T-helper 2 cell treated with Interferon-gamma antibody and Interleukin-4, amounts not matched to agents 5 μg/mL and 100 μg/mL, for 36 hours (primary cell): ENCODE measurements at places on chromosomes 4 and X.

- no peak for DNase-seq
Measured at GRCh38 chrX:46713672-46714490, 45.0 kb downstream of the SLC9A7 start.

DNA sequence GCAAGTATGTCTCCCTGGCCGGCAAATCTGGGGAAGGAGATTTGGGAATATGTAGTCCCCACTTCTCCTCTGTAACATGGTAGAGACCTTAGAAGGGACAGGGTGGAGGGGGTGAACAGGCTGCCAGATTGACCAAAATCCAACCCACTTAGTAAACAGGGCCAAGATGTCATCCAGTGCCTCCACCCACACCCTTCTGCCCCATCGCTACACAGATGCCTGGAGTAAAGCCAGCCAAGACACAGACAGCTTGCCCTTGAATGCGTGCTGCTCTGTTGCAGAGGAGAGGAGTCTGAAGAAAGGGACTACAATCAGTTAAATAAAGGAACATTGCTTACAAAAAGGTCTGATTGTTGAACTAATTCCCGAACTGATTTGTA, 160.1 kb upstream of the LDB2 start:
- no peak for DNase-seq

DNA sequence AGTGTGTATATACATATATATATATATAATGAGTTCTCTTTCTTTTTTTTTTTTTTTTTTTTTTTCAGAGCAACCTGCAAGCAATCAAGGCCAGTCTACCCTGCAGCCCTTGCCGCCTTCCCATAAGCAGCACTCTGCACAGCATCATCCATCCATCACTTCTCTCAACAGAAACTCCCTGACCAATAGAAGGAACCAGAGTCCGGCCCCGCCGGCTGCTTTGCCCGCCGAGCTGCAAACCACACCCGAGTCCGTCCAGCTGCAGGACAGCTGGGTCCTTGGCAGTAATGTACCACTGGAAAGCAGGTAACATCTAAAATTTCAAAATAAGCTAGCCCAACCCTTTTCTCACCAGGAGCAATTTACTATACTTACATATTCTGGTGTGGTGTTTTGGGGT, 316.3 kb downstream of the DCTD start:
- no peak for DNase-seq

GRCh38 chrX:43333543-43333942, 322.6 kb upstream of the MAOA start:
- DNase-seq = no peak

GRCh38 chr4:136967069-136967468, 565.2 kb downstream of the PCDH18 start:
- DNase-seq = no peak

DNA sequence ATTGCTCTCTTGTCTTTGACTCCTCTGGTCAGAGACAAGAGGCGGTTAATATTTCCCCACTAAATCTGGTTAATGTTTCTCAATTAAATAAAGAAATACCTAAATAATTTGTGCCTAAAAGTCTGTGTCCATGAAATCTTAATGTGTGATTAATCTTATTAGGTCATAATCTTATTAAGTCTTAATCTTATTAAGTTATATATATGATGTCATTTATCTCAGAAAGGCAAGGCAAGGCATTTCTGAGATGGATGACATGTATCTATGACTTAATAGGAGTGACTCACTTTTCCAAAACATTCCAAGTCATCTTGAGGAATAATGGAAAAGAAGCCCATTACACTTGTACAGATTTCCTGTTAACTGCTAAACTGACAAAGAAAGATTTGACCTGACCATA, 74.7 kb downstream of the TRAM1L1 start:
- DNase-seq = no peak

DNA sequence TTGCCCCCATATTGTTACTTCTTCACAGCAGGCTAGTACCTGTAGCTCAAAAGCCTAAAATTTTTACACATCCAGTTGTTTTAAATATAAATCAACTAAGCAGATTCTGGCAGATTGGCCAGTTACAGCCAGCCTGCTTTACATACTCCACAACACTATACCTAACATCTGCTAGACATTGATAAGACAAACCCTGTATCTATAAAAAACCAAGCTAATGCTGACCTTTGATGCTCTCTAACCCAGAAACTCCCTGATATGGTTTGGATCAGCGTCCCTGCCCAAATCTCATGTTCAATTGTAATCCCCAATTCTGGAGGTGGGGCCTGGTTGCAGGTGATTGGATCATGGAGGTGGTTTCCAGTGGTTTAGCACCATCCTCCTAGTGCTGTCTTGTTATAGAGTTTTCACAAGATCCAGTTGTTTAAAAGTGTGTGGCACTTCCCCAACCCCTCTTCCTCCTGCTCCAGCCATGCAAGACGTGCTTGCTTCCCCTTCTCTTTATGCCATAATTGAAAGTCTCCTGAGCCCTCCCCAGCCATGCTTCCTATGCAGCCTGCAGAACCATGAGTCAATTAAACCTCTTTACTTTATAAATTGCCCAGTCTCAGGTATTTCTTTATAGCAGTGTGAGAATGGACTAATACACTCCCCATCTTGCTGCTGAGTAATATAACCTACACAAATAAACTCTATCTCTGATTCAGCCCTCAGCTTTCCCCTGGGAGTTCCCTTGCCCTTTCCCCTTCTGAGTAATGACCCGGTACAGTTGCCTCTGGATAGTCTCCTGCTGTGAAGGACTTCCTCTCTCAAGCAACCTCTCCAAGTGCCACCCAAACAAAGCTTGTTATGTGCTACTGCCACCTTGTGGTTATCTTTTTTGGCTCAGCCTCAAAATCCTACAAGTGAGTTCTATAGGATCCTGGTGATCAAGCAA, 39.6 kb downstream of the ZCCHC13 start:
- peak; percentile 28 for DNase-seq

DNA sequence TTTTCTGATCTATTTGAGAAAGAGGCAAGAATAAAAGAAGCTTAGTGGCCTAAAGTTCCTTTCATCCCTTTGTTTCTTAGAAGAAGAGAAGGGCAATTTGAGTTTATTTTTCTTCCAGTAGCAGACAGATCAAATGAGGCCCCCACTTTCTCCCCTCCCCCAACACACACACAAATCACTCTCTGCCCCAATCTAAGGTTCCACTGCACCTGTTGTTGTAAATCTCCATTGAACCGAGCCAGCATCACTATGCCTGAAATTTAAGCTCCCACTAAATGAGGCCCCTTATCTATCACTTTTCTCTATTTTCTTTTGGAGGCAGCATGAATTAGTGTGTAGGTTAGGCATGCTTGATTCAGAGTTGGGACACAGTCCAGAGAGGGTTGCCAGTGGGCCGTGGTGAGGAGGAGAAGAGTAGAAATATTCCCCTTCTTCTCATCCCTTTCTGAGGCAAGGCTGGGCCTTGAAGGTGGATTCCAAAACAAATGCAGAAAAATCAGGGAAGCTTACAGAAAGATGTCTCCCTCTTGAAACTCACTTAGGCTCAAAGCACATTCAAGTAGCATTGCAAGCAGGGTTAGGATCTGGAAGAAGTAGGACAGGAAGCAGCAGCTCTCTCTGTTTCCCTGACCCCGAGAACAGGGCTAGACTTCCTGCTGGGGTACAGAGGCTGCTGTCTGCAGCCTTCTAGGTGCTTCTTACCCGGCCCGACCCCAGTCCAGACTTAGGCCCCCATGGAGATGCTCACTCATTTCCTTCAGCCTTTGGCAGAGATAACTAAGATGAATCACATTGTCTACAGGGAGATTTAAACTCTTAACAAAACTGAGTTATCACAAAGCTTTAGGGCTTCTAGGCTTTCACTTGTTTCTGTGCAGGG, 70.7 kb downstream of the RASL11B start:
- DNase-seq = no peak
